ENCODE measurements at places on chromosomes 11 and 22. TPM values are rescaled to one million over a fixed set of nuclear protein-coding genes. Genes with fewer than 3 reads are reported as not detected.

Gene YAP1
- 0.04 TPM for total RNA-seq

Gene RAC2
- 518 TPM for total RNA-seq

Gene CDC45
- total RNA-seq, result 110 TPM

Gene IGSF9B
- total RNA-seq, result 46.5 TPM

Gene SLC17A6
- not detected for total RNA-seq

Gene CHRM1
- not detected for total RNA-seq

DNA sequence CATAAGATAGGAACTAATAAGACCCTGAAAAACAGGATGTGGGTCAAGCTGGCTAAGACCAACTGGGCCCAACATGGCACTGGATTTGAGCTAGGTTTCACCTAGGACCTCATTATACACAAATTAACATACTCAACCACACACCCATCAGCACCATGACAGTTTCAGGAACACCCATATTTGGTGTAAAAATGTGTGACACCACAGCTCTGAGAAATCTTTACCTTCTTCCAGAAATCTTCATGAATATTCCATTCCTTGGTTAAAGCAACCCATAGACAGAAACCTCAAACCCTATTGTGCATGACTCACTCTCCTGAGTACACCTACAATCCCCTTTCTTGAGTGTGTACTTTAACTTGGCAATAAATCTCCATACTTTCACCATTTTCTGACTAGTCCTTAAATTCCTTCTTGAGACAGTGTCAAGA is 378.8 kb downstream of the DYNC2H1 start:
- no peak overlapping the region for H3K27ac ChIP-seq
- no peaks in the 10 kb centered on the region for H3K36me3 ChIP-seq
- H3K27me3 ChIP-seq, result peaks cover 5% of the 10 kb centered on the region
- peaks cover 12% of the 10 kb centered on the region for H3K4me1 ChIP-seq
- H3K4me3 ChIP-seq, result no peak overlapping the region

DNA sequence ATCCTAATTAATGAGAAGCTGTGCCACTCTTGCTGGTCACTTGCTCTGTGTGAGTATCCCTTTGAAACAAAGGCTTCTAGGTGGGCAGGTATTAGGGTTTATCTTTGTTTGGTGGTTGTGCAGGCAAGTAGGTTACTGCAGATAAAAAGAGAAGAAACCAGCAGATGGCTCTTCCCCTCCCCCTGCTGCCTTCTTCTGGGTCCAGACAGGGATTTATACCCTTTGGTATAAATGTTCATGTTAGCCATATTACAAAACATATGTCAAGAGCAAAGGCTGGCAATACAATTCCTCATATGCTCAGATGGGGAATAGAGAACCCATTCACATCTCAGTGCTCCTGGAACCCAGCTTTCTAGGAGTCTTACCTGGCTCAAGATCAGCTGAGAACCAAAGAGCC is 109.9 kb downstream of the NAV2 start:
- no peak overlapping the region for H3K4me3 ChIP-seq
- no peaks in the 10 kb centered on the region for H3K4me1 ChIP-seq
- no peaks in the 10 kb centered on the region for H3K36me3 ChIP-seq
- no peak overlapping the region for H3K27ac ChIP-seq
- DNase-seq, result no peak

- H3K36me3 ChIP-seq, result no peaks in the 10 kb centered on the region
- peak overlapping the region; percentile 82 for H3K27ac ChIP-seq
- H3K4me1 ChIP-seq, result peaks cover 7% of the 10 kb centered on the region
These were observed 5.3 kb downstream of the VSIG2 start for GRCh38 chr11:124746621-124747243.

DNA sequence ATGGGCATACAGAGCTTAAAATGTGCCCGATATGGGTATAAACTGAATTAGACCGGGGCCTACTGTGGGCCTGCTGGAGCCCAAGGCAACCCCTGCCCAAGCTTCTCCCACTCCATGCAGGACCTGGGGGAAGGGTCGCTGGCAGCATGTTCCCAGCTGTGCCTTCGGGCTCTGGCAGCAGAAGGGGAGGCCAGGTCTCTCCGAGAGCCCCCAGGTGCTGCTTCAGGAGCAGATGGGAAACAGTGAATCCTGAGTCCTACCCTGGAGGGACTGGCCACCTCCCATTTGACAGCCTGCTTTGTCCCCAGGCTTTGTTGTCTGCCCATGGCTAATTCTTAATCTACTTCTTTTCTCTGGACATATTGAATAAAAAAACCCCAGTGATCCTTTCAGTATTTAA is 315.6 kb upstream of the B3GAT1 start:
- H3K36me3 ChIP-seq, result no peaks in the 10 kb centered on the region
- no peak overlapping the region for H3K4me3 ChIP-seq
- H3K4me1 ChIP-seq, result peaks cover 1% of the 10 kb centered on the region
- no peak overlapping the region for H3K27ac ChIP-seq
- peaks cover 20% of the 10 kb centered on the region for H3K27me3 ChIP-seq
- no peak for DNase-seq

DNA sequence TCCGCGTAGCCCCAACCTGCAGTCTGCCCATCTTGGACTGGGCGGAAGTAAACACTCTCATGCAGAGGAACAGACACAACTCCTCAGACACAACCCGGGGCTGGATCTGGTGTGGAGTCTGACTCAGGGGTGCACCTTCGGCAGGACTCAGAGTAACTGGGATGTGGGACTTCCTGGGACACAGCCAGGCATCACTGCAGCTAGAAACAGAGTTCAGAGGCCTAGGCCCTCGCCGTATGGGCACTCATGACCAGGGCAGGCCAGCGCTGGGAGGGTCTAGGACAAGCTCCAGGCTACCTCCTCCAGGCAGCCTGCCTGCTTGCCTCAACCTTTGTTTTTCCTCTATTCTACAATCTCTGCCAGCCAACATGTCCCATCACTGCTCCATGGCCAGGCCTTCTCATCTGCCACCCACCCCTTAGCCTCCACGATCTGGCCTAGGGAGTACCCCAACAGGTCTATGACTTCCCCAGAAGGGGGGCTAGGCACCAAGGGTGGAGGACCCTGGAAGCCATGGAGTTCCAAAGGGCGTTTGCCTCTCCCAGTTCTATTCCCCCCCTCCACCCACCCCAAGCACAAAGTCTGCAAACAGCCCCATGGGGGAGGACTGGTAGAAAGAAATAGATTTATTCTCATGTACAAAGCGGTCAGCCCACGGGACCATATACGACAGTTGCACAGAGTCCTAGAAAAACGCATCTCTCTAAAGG is 98.5 kb downstream of the PDE2A start:
- no peak overlapping the region for H3K27ac ChIP-seq
- DNase-seq, result no peak
- H3K4me3 ChIP-seq, result no peak overlapping the region

Measured in activated naive CD8-positive, alpha-beta T cell treated with anti-CD3 and anti-CD28 coated beads for 36 hours (primary cell).